CD4-positive, alpha-beta T cell treated with Interleukin-10 for 1 hour (primary cell): ENCODE measurements at places on chromosomes 3 and 15.

GRCh38 chr3:57557085-57557537 is 1.0 kb downstream of the PDE12 start:
- peak; percentile 41 for DNase-seq

- peak; percentile 50 for DNase-seq
Observed at GRCh38 chr15:38611228-38611627, 46.6 kb upstream of the RASGRP1 start.

DNA sequence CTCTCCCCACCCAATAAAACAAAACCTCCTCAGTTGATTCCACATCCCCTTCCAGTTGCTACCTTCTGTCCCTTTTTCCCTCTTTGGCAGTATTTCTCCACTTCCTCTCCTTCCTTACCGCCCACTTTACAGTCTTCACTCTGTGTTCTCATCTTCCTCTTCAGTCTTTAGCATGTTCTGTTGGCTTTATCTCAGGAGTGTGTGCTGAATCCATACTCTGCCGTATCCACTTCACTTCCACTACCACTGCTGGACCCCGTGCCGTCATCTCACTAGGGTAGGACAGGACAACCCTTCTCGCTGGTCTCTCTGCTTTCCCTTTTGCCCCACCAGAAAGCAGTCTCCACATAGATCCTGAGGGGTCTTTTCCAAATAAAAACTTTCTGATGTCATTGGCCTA is 74.3 kb downstream of the FNDC3B start:
- DNase-seq: no peak

DNA sequence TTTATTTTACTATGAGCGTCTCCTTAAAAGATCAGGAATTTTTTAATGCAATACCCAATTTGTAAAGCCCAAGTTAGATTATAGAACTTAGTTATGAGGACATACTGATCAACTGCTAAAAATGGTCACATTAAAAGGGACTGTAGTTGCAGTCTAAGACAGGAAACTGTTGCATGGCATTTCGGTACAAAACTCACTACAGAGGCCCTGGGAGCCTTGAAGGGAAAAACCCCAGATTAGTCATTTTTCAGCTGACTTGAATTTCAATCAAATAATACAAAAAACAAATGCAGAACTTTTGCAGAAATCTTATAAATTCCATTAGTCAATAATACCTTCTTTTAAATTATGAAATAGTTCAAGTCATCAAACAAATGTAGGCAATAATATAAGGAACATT is 6.9 kb upstream of the PTX3 start:
- DNase-seq: no peak

DNA sequence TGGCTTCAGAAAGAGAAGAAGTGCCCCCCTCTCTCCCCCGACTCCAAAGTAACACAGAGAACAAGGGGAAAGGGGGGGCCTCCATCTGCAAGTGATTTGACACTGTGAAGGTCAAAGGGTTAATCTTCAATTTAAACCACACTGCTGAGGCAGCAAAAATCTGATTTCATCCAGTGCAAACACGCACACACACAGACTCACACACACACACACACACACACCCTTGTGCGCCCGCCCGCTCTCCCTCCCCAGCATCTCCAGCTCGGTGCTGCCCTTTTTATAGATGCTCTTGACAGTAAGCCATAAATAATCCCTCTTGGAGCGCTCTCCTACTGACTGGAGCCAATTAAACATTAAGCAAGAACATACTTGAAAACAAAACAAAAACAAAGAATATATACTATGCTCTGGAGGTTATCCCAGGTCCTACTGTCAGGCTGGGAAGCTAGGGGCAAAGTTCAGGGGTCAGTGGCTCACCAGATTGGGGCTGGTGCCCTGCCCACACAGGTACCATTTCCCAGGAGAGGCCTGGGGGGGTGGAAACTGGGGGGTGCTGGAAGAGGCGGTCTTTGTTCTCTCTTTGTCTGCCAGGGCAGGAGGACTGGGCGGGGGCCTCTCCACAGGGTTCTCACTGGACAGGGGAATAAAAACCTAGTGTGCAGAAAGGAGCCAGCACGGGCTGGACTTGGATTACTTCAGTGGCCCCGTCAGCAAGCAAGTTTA is 16.3 kb downstream of the BMF start:
- no peak for DNase-seq
